ENCODE measurements at places on chromosomes 11 and 22.

- DNase-seq, result no peak
Observed at GRCh38 chr11:47510209-47510608, 42.7 kb downstream of the CELF1 start.

GRCh38 chr11:123041185-123041584 lies 20.8 kb downstream of the HSPA8 start:
- DNase-seq, result no peak

DNA sequence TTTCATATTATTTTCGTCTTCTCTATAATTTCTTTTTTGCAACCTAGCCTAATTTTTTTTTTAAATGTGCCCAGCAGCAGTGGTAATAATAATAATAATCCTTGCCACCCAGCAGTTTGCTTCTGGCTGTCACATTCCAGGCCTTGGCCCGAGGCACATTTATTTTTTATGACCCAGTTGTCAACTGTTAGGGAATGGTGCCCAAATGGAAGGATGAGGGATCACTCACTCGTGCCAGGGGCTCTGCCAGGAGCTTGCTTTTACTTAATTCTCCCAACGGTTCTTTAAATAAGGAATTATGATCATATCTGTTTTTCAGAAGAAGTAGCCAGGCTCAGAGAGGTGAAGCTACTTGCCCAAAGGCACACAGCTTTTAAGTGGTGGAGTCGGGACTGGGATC lies 49.6 kb downstream of the MYO18B start:
- DNase-seq, result no peak

- DNase-seq, result no peak
Observed at GRCh38 chr22:30523646-30524489, 18.4 kb upstream of the SEC14L4 start.

DNA sequence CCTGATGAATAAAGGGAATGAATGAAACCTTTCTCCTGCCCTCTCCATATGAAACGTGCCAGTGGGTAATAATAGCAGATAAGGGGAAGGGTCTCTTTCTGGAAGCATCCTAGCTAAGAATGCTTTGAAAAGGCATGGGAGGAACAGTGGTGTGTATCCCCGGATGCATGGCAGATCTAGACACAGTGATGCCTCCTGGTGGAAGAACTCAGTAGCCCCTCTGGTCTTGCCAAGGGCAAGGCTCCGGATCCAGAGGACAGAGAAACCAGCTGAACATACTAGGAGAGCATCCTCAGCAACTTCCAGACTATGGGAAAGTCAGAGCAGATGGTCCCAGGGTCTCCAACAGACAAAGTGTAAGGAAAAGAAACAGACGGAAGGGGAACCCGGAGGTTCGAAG lies 6.4 kb downstream of the BAIAP2L2 start:
- no peak for DNase-seq

DNA sequence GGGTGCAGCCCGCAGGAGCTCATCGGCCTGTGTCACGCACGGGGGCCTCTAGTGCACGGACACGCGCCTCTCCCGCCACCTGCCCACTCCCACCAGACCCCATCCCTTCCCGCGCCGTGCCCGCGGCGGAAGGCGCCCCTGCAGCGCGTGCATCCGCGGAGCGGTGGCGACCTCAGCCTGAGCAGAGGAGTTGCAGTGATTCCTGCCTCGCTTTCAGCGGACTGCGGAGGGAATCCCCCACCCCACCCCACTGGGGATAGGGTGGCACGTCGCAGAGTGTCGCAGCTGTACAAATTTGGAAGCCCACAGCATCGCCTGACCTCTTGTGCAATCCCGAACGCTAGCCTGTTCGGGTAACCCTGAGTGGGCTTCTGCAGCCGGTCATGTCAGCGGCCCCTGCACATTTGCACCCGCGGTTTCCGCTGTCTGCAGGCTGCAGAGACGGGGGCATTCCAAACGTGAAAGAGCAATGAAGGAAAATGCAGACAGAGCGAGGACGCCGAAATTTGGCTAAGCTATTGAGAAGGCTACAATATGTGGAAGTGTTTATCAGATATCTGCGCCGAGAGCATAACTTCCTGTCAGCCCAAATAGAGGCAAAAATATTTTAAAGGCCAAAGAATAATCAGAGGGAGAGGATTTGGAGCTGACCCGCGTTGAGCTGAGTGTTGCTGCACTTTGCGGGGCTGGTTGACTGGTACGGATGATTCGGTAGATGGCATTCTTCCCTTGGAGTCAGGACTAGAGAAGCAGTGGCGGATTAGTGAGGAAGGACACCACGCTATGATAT lies 617 bp upstream of the ARHGAP20 start:
- peak; percentile 38 for DNase-seq

DNA sequence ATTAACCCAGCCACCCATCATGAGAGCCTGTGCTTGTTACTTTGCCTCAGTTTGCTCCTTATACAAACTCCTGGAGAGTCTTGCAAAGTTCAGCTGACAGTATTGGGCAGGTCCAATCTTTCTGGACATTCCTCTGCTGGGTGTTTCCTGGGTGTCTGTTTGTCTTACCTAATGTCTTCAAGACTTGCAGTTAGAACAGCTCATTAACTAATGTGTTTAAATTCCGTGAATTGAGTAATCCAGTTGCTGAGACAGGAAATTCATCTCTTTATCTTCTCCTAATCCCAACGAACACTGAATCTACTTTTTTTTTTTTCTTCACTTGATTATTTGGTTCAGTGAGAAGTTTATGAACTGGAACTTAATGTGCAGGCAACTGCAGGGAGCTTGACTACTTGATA lies 20.6 kb downstream of the BCO2 start:
- no peak for DNase-seq

DNA sequence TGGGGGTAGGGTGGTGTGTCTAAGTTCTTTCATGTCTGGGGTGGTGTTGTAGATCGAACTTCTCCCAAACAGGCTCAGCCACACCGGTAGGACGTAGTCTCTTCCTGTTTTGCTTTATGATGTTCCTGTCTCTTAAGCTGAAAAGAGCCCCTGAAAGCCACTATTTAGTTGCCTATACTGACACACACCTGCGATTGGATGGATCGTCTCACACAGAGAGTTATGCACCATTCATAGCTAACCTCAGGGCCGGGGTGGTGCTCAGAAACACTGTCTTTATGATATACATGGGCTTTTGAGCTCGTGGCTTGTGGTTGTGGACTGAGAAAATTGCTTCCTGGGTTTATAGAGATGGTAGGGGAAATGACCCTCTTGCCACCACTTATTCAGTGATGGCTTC lies 137.6 kb downstream of the TEAD1 start:
- no peak for DNase-seq

GRCh38 chr11:71068963-71069362 lies 183.4 kb downstream of the SHANK2 start:
- no peak for DNase-seq

DNA sequence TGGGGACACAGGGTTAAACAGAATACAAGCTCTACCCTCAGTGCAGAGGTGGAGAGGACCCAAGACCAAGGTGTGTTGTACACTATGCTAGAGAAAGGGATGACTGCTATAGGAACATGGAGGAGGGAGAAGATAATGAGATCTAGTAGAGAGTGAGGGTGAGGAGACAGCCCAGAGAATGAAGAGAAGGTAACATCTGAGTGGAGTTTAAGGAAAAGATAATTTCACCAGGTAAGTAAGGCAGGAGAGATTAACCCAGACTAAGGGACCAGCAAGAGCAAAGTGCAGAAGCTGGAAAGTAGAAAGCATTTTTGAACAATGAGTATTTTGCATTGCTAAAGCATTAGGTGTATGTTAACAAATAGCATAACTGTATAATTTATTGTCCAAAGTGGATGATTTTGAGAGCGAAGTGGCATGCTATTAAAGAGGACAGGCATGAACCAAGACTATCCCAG lies 128.8 kb downstream of the RASSF10 start:
- DNase-seq, result no peak

DNA sequence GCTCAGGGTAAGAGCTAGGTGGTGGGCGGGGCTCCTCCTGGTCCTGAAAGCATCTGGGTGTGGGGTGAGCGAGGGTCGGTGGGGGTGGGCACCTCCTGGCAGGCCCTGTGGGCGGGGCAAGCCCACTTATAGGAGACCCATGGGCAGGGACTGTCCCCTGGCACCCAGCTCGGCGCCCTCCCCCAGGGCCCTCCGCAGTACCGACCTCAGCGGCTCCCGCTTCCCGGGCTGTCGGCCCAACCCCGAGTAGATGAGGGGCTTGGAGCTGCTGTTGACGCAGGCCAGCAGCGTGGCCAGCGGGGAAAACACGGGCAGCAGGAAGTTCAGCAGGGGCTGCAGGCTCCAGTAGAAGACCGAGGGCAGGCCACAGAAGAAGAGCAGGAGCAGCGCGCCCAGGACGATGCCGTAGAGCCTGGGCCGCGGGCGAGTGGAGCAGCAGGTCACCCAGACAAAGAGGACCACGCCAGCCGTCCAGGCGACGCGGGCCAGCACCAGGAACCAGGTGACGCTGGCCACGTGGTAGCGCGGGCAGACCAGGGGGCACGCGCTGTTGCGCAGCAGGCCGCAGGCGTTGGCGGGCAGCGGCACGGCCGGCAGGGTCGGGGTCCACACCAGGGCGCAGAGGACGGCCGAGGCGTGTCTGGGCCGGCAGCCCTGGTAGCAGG lies 663 bp downstream of the MRGPRG start:
- DNase-seq, result no peak

GRCh38 chr11:33828604-33829429 lies 54.5 kb upstream of the FBXO3 start:
- DNase-seq, result no peak

- no peak for DNase-seq
Observed at GRCh38 chr11:27908621-27909020, 199.3 kb downstream of the KIF18A start.

DNA sequence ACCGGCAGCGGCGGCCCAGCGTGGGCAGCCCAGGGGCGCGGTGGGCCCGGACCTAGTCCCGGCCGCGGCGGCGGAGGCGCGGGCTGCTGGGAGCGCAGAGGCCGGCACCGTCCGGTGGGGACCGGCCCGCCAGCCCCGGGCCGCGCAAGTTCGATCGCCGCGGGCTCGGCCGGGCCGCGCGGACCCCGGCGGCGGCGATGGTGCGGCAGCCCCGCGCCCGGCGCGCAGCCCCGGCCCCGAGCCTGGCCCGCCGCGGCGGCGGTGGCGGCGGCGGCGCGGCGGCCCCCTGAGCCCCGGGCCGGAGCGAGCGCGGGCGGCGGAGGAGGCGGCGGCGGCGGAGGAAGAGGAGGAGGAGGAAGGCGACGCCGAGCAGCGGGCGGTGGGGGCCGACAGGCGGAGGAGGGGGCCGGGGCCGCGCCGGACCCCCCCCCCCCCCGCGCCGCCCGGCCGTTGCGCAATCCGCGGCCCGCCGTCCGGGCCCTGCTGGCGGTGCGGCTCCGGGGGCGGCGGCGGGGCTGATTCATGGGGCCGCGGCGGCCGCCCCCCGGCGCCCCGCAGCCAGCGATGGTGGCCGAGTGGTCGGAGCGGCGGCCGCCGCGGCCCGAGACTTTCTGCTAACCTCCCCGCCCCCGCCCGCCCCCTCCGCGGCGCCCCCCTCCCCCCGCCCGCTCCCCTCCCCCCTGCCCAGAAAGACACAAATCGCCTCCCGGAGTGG lies 1251.9 kb downstream of the BRD1 start:
- no peak for DNase-seq

DNA sequence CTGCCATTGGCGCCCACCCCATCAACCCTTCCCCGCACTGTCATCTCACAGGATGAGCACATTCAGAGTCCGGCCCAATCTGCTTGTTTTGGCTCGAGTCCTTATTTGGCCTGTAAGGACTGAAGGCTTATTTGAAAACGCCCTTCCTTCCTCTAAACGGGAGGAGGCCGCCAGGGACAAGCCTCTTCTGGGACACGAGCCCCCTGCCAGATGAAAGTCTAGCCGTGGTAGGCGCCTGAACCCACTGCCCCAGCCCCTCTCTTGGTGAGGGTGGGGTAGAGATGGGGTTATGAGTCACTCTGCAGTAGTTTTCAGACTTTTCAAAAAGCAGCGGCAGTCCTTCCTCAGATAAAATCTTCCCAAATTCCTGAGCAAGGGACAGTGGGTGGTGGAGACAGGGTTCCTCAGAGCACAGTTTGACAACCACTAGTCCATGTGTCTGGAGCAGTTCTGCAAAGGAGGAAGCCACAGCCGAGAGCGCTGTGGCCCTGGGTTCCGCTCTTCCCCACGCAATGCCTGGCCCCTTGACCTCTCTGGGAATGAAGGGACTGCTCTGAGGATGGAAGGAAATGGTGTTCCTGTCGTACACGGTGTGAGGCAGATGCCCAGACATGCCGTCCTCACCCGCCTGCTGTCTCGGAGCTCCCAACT lies 57.0 kb downstream of the MYH9 start:
- no peak for DNase-seq

GRCh38 chr11:123357990-123358827 lies 71.9 kb upstream of the GRAMD1B start:
- peak; percentile 38 for DNase-seq

DNA sequence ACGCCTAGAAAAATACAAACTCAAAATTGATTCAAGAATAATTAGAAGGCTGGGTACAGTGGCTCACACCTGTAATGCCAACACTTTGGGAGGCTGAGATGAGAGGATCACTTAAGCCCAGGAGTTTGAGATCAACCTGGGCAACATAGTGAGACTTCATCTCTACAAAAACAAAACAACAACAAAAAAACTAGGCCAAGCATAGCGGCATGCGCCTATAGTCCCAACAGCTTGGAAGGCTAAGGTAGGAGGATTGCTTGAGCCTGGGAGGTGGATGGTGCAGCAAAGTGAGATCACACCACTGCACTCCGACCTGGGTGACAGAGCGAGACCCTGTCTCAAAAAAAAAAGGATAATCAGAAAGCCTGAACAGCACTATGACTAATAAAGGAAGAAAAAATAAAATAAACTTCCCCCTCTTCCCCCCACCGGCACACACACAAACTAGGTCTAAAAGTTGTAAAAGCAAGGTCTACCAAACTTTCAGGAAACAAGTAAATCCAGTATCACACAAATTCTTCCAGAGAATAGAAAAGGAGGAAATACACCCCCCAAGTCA lies 35.8 kb downstream of the RRAS2 start:
- DNase-seq, result no peak

GRCh38 chr11:95417832-95418231 lies 186.8 kb upstream of the SESN3 start:
- no peak for DNase-seq

DNA sequence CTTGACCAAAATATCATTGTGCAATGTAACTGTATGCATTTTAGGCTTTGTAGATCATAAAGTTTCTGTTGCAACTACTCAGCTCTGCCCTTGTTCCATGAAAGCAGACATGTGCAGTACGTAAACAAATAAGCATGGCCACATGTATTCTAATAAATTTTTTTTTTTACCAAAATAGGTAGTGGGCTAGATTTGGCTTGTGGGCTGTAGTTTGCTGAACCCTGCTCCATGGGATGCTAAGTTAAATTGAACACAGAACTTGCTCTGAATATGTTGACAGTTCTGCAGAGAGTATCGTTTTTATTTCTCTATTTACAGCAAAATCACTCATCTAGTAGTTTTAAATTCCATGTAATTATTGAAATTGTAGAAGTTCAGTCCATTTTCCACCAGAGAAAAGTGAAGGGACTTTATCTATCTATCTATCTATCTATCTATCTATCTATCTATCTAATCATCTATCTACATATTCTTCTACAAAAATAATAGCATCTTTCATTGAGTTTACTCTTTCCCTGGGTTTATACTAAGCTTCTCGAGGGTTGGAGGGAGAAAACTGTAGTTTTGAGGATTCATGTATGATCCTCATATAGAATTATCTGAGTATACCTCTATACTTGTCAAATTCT lies 9.5 kb upstream of the OOSP4A start:
- no peak for DNase-seq
